ENCODE measurements at places on chromosomes 4 and X.

GRCh38 chrX:75547783-75548182 is 24.9 kb upstream of the ZDHHC15 start:
- DNase-seq: no peak

DNA sequence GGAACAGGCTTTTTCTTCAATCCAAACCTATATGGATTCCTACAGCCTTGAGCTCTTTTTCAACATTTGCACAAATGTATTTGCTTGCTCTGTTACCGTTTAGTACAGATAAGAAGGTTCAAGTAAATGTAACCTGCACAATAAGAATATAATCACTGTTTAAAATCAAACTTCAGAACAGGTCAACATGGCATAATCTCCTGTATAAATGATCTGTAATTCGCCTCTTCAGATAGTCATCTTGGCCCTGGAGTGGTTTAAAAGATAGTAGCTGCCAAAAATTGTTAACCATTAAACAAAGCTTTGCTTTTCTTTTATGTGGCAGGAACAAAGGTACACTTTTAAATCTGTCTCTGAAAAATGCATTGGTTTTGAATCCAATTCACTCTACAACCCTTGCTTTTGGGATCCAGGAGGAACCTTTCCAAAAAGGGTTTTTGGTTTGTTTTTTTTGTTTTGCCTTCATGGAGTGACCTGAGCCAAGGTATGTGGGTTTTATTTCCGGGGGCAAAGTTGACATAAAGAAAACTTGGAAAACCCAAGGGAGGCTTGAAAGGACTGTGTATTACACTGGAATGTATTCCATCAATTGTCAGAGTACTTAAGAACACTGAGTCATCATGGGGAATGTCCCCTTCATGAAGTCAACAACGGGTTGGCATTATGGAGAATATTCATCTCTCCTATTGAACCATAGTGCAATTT is 210.4 kb upstream of the HCCS start:
- DNase-seq: no peak

DNA sequence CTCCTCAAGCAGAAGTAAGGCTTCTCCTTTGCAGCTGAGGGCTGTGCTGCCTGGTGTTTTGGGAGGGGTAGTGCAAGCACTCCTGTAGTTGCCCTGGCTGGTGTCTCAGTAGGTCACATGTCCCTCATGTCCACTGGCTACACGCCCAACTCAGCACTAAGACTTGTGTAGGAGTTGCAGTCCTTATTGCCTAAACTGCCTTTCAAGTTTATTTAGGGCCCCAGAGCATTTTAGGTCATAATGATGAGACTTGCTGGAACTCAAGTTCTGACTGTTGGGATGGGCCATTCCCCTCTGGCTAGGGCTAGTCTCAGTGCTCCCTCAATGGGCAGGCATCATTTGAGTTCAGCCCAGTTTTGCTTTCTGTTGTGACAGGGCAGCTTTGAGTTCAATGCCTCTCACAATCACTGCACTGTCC is 44.1 kb downstream of the PPM1K start:
- DNase-seq: no peak

DNA sequence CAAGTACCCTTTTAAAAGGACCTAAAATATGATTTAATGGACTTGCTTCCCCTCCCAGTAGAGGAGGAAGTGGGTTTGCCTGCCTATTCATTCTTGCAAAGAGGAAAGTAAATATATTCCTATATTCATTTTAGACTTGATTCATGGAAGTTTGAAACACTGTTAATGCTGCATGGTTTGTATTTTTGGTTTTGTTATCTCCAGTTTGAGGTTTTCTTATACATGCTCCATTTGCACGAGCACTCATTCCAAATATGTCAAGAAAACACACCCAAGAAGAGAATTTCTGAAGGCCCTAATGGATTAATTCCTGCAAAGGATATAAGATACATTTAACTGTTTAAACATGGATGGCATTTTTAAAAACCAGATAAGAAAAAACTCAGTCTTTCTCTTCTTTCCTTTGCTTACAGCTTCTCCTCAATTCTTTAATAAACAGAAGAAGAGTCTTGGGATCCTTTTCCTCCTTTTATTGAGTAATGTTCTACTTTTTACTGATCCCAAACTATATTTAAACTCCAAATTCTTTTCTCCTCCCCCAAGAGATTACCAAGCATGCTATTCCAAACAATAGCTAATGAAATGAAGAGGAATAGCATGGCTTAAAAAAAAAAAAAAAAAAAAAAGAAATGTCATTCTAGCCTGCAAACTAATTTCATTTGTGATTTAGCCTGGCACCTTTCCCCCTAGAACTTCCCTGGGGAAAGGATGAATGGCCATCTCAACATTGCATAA is 54.6 kb upstream of the LDB2 start:
- no peak for DNase-seq

DNA sequence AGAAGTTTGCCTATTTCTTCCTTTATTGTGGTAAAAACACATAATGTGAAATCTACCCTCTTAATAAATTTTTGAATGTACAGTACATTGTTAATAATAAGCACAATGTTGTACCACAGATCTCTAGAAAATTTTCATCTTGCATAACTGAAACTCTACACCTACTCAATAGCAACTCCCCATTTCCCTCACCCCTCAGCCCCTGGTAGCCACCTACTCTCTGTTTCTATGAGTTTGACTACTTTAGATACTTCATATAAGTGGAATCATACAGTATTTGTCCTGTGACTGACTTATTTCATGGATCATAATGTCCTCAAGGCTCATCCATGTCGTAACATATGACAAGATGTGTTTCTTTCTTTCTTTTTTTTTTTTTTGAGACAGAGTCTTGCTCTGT is 446.4 kb downstream of the RPA4 start:
- DNase-seq: no peak

DNA sequence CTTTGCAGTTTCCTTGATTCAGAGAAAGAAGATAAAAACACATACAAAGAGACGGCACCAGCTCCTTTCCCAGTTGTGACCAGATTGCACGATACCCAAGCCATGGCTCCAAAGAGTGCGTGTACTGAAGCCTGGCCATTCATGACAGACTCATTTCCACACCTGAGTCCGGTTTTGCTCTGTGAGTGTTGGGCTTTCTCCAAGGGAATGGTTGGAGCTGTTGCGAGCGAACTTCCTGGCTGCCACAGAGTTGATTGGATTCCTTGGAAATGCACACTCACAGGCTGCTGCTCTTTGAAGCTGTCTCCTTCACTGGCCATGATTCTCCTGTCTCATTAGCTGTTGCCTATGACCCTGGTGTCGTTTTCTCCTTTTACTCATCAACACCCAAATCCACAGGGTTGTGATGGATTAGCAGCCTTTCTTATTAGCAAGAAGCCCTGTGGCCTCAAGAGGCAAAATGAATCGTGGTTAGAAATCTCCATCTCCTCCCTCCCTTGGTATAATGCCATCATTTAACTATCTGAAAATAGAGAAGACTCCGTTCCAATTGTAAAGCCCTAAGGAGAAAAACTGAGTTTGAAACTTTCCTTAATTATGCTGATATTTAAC is 43.9 kb upstream of the BBS12 start:
- no peak for DNase-seq

- DNase-seq: no peak
Observed at GRCh38 chrX:136210243-136210642, 41.0 kb downstream of the MAP7D3 start.

GRCh38 chr4:115562506-115562905 is 449.1 kb upstream of the NDST4 start:
- DNase-seq: no peak

GRCh38 chr4:8644966-8645752 is 52.6 kb downstream of the CPZ start:
- DNase-seq: no peak

DNA sequence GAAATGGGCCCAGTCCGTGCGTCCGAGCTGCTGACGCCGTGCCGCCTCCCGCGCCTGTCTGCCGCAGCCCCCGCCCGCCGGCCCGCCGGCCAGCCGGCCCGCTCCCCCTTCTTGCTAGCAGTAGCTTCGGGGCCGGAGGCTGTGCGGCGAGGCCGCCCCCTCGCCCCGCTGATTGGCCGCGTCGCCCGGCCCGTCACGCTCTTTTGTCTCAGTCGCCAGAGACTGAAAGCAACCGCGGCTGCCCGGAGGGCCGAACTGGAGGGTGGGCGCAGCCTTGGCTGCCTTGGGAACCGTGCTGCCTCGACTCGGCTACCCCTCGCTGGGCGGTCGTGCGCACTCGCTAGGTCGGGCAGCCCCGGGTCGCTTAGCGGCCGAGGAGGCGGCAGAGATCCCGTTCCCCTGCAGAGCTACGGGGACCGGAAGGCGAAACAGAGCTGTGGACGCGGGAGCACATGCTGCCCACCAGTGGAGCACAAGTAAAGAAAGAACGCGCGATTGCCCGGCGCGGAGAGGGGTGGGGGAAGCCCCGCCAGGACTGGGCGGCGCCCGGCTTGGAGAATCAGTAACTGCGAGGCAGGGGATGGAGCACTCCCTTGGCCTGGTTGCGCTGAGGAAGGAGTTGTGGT is at the start of gene ZCCHC18:
ZCCHC18 (plus strand) TSS at position 198 of the 626 bp plus-strand sequence. CDS start 1,589 bp downstream, outside the sequence.
- DNase-seq: peak; percentile 48

DNA sequence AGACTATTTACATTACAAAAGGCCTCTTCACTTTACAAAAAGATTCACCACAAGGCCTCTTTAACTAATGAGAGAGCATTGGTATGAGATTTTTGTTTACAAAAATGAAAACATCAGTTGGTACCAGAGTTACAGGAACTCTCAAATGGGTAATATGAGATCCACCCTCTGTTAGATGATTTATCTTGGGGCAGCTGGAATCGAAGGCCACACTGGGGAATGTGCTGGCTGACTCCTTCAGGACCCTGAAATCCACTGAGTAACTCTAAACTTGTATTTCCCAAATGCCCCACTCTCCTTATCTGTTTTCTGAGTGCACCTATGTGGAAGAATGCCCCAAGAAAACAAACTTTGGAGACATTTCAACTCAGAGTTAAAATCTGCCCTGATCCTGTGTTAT is 232.9 kb upstream of the F9 start:
- no peak for DNase-seq

DNA sequence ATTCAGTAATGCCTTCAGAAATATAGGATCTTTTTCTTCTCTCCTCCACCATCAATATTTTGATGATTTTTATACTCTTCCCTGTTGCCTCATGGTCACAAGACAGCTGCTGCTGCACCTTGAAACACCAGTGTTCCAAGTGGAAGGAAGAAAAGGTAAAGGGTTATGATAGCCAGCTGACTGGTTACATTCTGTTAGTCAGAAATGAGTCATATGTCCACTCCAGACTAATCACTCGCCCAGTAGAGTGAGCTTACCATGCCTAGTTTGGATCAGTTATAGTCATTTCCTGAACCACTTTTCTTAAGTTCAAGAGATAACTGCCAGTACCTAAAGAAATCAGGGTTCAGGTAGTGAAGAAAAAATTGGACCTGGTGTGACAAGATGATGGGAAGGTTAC is 532.3 kb upstream of the SMIM31 start:
- no peak for DNase-seq

DNA sequence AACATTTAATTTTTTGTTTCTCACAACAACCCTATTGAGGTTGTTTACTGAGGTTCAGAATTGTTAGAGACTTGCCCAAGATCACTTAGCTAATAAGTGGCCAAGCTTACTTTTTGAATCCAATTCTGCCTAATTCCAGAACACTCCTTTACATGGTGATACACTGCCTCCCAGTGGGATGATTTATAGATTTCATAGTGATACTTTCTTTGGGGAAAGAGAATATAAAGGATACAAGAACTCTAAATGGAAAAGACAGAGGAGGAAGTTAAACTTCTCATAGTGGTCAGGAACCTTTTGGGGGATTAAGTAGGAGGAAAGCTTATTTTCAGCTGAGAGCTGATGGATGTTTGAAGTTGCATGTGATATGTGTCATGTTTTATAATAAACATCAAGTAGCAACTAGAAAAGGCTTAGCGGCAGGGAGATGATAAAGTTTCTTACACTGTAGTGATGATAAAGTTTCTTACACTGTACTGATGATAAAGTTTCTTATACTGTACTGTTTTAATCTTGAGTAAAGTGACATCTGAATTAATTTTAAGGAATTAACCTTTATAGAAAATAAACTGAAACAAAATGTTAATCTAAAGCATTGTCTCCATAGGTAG is 15.3 kb downstream of the STAG2 start:
- no peak for DNase-seq

DNA sequence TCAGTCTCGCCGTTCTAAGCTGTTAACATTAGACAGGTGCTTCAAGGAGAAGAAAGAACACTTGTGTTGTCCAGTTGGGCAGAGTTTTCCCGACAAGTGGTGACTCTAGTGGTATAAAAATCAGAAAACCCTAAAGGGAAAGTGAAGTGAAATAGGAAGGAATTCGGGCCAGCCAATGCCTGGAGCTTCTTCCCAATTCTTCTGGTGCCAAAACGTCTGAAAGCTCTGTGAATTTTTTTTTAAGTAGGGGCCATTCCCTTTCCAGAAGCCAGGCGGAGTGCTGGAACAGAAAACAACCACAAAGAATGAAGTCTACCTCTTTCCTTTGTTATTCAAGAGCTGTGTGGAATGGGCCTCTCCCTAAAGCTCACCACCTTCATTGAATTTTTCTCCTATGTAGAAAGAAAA is 43.1 kb upstream of the PPARGC1A start:
- no peak for DNase-seq

GRCh38 chrX:69185886-69186285 is 20.6 kb upstream of the PJA1 start:
- DNase-seq: no peak

GRCh38 chrX:109441266-109441665 is 40.6 kb downstream of the GUCY2F start:
- DNase-seq: no peak

GRCh38 chr4:113971706-113972360 is 7.6 kb downstream of the ARSJ start:
- no peak for DNase-seq

- DNase-seq: no peak
Observed at GRCh38 chr4:173699841-173700475, 169.9 kb upstream of the HAND2 start.

- no peak for DNase-seq
Observed at GRCh38 chrX:38004046-38004445, 2.3 kb upstream of the SYTL5 start.

DNA sequence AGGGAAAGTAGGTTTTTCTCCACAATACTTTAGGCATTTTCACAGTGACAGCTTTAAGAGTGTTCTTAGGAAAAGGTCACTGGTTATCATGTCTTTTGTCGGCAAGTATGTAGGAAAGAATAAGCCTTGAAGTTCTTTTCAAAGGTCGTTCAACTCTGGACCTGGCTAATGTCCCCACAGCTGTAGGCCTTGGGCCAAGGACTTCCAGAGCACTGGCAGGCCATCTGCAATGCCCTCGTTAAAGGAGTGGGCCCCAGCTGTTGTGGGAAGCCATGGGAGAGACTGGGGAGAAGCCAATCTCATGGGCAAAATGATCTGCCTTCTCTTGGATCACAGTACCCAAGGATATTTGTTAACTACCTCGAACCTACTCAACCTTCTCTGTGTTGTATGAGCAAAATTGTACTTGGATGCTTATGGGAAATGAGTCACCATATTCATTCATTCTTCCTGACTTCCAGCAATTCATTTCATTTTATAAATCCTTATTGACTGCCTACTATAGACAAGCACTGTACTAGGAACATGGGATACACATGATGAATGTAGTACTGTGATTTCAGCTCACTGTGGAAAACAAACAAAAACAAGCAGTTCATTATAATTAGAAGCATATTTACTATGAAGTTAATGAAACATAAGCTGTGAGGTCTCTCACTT is 141.1 kb upstream of the KIT start:
- DNase-seq: no peak

GRCh38 chr4:152189451-152190179 is 346.3 kb downstream of the FBXW7 start:
- no peak for DNase-seq

All from stimulated activated naive CD8-positive, alpha-beta T cell treated with anti-CD3 and anti-CD28 coated beads, Interleukin-15, amount 100 ng/mL, for 72 hours (primary cell).